T-helper 2 cell (primary cell): ENCODE measurements at places on chromosomes 1 and 21.

- no peak for DNase-seq
These were observed 82.3 kb downstream of the PLPP3 start for GRCh38 chr1:56496821-56497772.

DNA sequence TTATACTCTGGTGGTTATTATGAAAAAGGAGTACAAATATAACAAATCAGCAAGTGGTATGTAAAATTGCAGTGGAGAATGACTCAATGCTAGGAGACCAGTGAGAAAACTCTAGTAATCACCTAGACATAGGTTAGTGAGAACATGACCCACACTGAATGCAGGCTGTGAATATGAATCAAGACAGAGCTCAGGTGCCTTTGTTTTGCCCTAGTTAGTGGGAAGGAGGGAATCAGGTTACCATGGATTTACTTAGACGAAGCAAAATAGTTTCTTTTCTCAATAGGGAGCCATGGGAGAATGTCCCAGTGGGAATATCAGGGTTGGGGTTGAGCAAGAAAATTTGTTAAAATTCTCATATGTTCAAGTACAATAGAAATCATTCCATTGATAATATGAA lies 10.6 kb upstream of the GCLM start:
- DNase-seq: no peak

- no peak for DNase-seq
These were observed 81.1 kb upstream of the CNTN2 start for GRCh38 chr1:204961765-204962419.

- no peak for DNase-seq
These were observed 12.0 kb upstream of the GIPC2 start for GRCh38 chr1:78033797-78034172.

- no peak for DNase-seq
These were observed 106.6 kb upstream of the VAV3 start for GRCh38 chr1:108071601-108072000.

- peak; percentile 30 for DNase-seq
These were observed 1.1 kb downstream of the SPSB1 start for GRCh38 chr1:9293533-9294404.

DNA sequence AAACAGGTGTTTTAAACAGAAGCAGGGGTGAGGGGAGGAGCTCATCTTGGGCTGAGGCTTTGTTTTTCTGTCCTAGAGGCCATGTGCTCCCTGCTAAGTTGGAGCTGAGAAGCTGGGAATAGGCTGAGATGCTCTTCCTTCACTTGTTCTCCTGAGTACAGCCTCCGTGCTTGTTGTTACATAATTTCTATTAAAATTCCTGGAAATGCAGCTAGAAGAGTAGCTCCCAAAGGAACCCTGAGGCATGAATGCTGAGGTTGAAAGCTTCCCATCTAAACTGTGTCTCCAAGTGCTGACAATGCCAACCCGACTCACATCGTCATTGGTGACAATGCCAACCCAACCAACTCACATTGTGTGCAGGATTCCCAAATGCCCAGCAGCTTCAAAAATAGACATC lies 12.6 kb upstream of the ITPKB start:
- DNase-seq: no peak

- DNase-seq: no peak
These were observed 58.4 kb upstream of the TENT5B start for GRCh38 chr1:27071049-27071416.

DNA sequence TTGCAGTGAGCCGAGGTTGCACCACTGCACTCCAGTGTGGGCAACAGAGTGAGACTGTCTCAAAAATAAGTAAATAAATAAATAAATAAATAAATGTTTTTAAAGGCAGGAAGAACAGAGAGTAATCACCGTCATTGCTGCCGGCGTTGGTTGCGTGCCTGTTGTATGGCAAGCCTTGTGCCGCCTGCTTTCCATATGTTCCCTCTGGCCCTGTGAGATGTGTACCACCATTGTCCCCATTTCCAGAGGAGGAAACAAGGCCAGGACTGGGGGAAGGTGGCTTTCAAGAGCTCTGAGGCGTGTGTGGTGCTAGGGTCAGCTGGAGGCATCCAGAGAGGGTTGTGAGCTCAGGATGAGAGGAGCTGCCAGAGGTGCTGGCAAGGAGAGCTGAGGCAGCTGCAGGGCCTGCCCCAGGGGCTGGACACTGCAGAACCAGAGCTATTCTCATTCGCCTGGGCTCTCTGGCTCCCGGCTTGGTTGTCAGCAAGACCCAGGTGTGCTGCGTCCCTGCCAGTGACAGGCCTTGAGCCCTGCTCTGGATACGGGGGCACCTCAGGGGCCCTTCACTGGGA lies 5.2 kb upstream of the MARCKSL1 start:
- no peak for DNase-seq

- DNase-seq: no peak
These were observed 118.7 kb upstream of the ZBTB40 start for GRCh38 chr1:22332795-22333499.

DNA sequence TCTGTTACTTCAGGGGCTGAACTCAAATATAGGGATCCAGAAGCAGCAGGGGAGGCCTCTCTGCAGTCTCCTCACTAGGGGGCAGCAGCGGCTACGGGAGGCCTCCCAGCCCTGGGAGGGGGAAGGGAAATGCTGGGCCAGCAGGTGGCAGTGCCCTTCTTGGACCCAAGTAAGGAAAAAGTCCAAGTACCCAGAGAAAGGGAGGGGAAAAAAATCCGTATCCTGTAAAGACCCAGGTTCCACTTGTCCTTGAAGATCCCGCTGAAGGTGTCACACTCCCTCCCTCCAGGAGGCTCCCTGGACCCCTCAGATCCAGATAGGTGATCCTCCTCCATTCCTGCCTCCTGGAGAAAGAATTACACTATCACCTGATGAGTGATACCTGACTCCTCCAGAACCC lies 14.1 kb upstream of the NUAK2 start:
- peak; percentile 67 for DNase-seq

DNA sequence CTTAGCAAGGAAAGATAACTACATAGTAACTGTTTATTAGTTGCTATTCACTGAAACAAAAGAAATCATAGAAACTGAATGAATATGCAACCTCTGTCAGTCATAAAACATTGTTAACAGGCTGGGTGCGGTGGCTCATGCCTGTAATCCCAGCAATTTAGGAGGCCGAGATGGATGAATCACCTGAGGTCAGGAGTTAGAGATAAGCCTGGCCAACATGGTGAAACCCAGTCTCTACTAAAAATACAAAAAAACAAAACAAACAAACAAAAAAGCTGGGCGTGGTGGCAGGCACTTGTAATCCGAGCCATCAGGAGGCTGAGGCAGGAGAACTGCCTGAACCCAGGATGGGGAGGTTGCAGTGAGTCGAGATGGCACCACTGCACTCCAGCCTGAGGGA lies 44.1 kb downstream of the CRB1 start:
- no peak for DNase-seq

GRCh38 chr1:202304375-202304774 lies 37.4 kb downstream of the UBE2T start:
- DNase-seq: no peak

DNA sequence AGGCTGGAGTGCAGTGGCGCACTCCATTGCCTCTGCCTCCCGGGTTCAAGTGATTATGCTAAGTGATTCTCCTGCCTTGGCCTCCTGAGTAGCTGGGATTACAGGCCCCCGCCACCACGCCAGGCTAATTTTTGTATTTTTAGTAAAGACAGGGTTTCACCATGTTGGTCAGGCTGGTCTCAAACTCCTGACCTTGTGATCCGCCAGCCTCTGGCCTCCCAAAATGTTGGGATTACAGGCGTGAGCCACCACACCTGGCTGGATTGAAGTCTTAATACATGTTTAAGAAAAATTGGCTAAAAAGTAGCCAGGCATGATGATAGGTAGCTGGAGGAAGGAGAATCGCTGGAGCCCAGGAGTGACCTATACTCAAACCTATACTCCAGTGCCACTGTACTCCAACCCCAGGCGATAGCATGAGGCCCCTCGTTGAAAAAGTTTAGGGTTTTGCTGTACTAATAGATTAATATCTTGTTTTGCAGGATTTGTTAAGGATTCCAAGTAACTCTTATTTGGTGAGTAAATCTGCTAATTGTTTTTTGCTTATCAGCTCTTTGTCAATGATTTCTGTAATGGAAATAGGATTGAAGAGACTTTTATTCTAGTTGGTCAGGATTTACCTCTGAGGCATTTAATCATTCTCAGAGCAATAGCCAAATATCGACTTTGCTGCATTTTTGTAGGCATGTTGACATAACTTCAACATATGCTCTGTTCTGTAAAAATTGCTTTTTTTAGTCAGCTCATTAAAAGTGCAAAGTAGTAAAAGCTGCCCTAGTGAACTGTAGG lies 2.0 kb downstream of the RCC1 start:
- DNase-seq: no peak

- DNase-seq: no peak
These were observed 16.3 kb upstream of the PIGC start for GRCh38 chr1:172460177-172460576.

DNA sequence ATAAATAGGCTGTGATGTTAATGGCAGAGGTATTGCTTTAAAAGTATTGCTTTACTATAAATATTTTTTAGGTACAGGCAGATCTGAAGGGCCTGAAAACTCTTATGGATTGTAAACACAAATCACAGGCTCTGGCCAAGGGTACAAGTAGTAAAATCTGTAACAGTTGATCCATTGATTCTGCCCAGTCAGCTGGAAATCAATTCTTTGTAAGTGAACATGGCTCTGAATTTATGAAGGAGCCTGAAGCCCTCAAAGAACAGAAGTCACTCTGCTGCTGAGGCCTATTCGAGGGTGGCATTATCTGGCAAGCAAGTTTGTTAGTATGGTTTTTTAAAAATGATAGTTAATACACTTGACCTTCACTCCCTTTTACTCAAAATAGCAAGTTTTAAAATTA lies 834.0 kb upstream of the TMPRSS15 start:
- DNase-seq: no peak

DNA sequence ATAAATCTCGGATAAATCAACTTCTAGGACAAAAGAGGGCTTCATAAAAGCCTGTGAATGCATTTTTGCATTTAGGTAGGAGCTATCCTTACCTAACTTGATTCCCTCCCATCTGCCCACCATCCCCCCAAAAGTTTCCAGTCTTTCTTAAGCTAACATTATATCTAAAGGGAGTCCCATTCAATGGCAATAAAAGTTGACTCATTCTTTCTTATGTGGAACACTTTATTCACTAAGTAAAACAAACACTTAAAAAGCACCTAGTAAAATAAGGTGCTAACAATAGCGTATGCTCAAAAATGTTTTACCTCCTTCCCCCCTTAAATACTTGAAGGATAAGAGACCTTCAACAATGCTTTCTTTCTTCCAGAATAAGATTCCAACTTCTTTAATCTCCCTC lies 83.8 kb downstream of the GON4L start:
- no peak for DNase-seq

GRCh38 chr21:35400233-35400939 lies 351.3 kb upstream of the RUNX1 start:
- DNase-seq: no peak

GRCh38 chr1:234188454-234188792 lies 184.8 kb upstream of the COA6 start:
- peak; percentile 24 for DNase-seq

DNA sequence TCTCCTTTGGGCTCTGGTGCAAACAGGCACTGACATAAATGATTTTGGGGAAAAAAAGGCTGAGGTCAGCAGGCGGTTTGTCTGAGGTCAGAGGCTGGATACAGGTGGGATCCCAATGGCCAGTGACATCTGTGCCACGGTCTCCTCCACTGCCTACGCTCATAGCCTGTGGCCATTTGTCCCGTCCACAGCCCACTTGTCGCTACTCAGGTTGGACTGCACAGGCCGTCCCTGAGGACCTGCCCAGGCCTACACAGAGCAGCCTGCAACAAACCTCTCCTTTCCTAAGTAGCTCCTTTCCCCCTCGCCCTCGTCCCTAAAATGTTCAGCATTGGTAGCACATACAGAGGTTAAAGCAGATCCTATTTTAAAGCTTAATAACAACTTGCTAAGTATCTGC lies 150.7 kb downstream of the ZBTB18 start:
- DNase-seq: no peak

DNA sequence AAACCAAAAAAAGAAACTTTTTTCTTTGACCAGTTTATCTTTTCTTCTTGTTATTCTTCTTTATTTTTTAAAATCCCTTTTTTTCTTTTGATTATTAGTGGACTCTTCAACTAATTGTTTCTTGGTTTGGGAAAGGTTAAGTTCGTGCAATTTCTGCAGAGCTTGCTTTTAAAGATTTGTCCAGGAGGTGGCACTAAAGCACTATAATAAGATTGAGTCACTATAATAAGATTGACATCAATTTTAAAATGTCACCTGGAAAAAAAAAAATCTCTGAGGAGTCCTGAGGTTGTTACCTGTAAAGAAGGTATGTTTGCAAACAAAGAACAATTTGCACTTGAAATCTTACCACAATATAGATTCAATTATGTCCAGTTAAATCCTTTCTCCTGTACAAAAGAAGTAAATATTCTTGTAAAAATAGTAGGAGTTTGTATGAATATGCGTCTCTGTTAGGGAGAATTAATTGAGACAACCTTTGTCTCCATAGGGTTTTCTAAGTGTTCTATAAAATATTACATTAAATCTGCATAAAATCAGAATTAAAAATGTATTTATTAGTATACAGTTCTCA lies 166.7 kb downstream of the ADGRL4 start:
- no peak for DNase-seq

DNA sequence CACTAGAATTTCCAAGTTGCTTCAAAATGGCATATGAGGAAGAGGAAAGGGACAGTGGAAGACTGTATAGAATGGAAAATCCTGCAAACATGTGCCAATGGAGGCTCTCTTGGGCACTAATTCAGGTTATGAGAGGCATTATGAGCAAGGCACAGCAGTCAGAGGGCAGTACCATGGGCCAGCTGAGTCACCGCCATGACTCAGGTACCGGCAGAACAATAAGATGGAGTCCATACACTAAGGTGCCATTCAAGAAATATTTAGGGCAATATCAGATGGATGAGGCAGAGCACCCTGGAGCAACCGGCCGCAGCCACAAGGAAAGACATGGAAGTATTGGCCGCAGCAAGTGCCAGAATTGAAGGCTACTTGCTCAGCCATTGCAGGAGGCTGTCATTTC lies 25.6 kb upstream of the VAV3 start:
- no peak for DNase-seq

- no peak for DNase-seq
These were observed 13.7 kb upstream of the KRTAP19-5 start for GRCh38 chr21:30515681-30516080.

DNA sequence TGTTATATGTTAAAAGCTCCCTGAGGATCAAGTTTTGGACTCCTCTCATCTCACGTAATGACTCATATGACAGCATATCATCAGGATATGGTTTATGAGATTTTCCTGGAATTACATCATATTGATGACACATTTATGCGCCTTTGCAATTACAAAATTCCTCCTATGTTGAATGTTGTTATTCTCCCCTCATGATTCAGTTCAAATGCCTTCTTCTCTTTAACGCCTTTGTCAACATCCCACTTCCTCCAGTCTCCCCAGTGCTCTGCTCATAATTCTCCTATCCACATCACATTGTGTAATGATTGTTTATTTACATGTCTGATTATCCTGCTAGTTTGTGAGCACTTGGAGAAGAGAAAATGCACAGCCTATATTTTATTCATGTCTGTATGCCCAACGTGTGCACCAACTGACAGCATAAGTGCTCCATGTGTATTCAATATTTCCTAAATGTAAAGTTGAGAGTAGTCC lies 80.9 kb upstream of the BACH1 start:
- no peak for DNase-seq
